DMS 273 treated with DMSO at 0.1 percent for 48 hours (cell line): ENCODE measurements at places on chromosomes 12 and 14.
A peak's percentile ranks its signal among the peaks of the same experiment; 100 is the strongest.

GRCh38 chr14:95047754-95048153 lies 109.6 kb downstream of the DICER1 start:
- no peak for DNase-seq

DNA sequence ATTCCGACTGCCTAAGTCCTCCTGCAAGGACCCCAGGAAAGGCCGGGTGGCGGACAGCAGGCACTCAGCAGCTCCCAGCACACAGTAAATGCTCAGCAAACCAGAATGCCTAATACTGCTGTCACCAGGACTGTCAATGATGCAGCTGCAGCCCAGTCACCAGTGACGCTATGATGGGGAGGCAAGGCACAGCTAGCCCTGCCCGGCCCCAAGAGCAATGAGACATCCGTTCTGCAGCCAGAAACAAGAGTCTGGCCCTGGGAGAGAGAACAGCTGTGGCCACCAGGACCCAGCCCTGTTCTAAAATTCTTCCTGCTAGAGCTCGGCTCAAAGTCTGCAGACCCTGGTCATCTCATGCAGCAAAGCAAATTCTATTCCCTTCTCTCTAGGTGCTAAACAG lies 69.8 kb downstream of the NCOR2 start:
- no peak for DNase-seq

DNA sequence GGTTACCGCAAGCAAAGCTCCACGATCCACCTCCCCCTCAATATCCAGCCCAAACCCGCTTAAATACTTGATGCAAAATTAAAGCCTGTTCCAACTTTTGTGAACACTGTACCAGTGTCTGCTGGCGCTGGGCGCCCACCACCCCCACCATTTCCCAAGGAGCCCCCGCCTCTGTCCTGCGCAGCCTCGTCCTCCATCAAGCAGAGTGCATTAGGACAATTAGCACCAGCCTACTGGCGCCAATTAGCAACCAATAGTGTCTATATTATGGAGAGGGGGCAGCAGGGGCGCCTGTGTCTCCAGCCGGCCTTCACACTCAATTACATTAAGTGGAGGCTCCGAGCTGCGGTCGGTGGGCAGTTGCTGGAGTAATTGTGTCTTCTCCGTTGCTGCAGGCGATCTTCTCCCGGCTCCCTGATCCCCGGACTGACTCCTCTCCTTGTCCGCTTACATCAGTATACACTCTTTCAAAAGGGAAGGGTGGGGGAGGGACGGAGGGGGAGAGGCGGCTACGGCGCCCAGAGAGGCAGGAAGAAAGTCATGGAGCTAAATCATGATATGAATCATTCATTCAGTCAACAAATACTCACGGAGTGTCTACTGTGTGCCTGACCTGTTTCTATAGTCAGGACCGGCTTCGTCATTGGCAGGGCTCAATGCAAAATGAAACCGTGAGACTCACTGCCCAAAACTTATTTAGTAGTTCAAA lies 707.3 kb downstream of the MED13L start:
- DNase-seq, result no peak

DNA sequence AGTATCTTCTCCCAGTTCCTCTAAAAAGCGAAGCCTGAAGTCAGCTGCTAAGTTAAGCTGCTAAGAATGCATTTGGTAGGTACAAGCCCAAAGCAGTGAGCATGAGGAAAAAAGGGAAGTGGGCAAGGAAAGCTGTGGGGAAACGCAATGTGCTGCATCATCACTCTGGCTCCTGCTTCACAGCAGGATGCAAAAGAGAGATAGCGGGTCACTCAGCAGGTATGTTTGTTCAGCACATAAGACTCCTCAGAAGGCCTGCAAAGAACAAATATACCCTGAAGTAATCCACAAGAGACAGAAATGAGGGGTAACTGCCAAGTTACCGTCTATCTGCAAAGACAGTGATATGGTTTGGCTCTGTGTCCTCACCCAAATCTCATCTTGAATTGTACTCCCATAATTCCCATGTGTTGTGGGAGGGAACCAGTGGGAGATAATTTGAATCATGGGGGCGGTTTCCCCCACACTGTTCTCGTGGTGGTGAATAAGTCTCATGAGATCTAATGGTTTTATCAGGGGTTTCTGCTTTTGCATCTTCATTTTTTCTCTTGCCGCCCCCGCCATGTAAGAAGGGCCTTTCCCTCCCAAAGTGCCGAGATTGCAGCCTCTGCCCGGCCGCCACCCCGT lies 127.4 kb upstream of the EGLN3 start:
- DNase-seq, result no peak

DNA sequence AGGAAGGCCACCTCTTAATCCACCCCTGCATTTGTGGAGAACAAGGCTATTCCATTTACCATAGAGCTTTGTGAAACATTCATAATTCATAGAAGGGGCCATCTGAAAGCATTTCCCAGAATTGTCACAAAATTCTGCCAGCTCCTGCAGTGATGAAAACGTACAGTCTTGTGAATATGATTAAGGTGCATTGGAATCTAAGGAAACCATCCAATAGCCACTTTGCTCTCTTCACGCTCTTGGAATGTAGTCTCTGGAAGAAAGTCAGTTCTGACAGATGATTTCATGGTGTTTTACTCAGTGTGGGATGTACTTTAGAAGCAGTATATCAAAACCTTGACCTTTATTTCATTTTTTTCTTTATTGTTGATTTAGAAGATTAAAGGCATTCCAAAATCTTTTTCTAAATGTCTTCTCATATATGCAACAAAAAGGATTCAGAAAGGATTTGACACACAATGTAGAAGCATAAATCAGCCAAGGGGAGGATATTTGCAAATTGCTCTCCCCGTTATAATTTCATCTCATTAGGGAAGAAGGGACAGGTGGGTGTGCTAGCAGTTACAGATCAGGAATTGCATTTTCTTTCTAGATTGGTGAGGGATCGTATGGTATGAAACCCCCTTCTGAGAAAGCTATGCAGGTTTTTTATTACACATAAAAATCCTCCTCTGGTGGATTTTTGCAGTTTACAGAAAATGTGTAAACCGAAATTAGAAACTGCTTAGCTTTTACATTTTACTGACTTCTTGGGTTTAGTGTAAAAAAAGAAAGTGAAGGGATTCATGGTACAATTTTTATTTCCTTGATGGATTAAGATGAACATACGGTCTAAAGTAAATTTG lies 390.2 kb downstream of the LRIG3 start:
- no peak for DNase-seq

- DNase-seq, result no peak
These were observed 67.9 kb downstream of the KCNK10 start for GRCh38 chr14:88255196-88255595.

DNA sequence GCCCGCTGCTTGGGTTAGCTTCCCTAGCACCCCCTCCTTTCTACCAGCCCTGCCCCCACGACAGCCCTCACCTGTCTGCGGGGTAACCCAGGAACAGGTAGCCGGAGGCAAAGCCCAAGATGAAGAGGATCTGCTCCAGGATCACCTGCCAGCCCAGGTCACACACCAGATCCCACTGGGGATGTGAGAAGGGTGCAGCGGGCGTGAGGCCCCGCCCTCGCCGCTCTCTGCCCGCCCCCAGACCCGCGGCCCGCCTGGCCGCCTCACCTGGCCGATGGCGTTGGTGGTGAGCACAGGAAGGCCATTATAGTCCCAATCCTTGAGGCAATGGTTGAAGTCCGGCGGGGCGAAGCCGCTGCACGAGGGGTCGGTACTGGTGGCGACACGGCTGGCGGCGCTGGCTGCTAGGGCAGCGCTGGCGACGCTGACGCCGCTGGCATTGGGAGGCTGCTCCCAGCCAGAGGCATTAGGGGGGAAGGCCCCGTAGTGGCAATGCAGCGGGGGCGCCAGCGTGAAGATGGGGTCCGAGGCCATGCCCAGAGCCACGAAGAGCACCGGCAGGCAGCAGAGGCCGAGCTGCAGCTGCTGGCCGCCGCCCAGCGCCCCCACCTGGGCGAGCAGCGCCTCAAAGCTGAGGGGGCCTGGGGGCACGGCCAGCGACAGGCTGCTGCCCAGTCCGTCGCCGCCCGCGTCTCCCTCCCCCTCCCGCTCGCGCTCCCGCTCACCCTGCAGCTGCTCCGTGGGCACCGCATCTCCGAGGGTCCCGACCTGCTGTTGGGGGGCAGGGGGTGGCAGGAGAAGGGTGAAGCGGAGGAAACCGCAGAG lies 794 bp downstream of the SLC22A17 start:
- DNase-seq, result no peak

GRCh38 chr14:94888121-94888520 lies 118.2 kb upstream of the GSC start:
- no peak for DNase-seq

- no peak for DNase-seq
These were observed 266.8 kb downstream of the ADAMTS20 start for GRCh38 chr12:43285159-43285598.

DNA sequence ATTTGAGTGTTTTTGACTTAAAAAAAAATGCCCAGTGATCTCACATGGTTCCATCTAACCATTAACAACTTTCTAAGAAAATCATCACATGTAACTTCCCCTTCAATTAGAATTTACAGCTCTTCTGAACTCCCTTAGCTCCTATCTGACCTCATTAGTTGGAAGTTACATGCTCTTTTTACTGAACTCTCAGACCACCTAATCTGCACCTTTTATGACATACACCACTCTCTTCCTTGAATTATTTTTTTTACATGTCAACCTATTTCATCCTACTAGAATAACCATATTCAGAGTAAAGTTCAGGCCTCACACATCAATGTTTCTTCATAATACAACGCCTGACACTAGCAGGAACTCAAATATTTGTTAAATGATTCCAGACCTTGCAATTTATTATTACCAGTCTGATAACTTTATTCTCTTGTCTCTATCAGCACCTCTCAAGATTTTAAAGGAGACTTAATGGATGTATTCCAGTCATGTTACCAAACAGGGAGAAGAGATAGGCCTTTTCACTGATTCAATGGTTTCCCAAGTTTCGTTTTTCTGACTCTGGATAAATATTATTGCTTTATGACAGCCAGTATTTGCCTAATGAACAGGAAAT lies 21.0 kb downstream of the EGLN3 start:
- DNase-seq, result no peak

DNA sequence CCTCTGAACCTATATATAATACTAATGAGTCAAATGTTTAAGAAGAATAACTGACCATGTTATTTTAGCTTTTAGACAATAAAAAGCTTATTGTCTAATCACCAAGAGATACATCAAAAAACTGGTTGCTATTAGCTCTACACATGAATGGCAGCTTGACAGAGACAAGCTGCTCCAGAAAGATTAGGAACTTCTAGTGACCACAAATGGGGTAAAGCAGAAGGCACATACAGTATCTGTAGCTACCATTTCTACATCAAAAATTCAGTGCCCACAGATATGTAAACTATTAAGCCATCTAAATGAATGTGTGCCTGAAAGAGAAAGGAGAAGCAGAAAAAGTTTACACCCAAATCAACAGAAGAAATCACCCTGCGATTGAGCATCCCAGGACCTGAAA lies 2.4 kb downstream of the AREL1 start:
- no peak for DNase-seq

DNA sequence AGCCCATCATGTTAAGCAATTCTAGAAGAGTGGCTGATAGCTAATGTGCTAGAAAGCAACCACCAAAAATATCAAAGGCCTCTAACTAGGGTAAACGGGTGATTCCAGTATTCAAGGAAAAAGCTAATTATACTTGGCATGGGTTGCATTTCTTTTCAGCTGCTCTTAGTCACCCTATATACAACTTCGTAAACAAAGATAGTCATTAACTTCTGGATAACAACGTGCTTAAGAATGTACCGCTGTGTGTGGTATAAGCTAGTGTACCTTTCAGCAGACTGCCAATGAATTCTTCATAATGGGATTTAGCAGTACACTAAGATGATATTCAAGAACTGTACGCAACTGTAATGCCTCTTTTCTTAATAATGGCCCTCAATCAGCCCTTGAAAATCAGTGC lies 42.2 kb upstream of the SLC6A13 start:
- DNase-seq, result no peak

- DNase-seq, result no peak
These were observed 275.4 kb downstream of the TRHDE start for GRCh38 chr12:72547573-72547972.

- DNase-seq, result peak; percentile 83
These were observed 53.3 kb upstream of the CDKN3 start for GRCh38 chr14:54343272-54344121.

- DNase-seq, result peak; percentile 52
These were observed 24.5 kb downstream of the ERG28 start for GRCh38 chr14:75636100-75636692.

GRCh38 chr14:72774141-72774540 lies 119.8 kb downstream of the DPF3 start:
- no peak for DNase-seq

GRCh38 chr12:105783983-105784947 lies 354.5 kb downstream of the NUAK1 start:
- DNase-seq, result no peak

- no peak for DNase-seq
These were observed 84.1 kb downstream of the IFNG start for GRCh38 chr12:68075416-68075815.

- DNase-seq, result no peak
These were observed 2.8 kb upstream of the MYL6 start for GRCh38 chr12:56155256-56155845.

DNA sequence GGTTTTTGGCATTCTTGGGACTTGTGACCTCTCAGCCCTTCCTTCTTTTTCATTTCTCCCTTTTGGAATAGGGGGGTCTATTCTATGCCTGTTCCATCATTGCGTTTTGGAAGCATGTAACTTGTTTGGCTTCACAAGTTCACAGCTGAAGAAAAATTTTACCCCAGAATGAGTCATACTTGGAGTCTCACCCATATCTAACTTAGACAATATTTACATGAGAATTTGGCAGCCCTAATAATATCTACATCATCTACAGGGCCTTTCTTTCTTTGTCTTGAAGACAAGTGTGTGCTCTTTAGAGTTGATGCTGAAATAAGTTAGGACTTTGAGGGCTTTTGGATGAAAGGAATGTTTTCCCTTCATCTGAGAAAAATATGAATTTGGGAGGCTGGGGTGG lies 1312.9 kb upstream of the FLRT2 start:
- DNase-seq, result no peak

DNA sequence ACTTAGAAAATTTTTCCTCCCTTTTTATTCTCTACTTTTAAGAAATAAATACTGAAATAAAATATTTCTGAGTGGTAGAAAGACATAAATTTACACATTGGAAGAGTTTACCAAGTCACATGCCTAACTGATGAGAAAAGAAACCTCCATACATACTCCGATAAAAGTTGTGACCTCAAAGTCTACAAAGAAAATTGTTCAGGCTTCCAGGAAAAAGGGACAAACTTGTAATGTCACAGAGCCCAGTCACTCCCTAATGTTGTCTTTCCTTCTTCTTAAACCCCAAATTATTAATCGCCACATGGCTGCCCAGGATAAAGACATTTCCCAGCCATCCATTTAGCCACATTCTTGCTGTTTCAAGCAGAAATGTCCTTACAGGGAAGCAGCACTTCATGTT lies 455.3 kb downstream of the MDGA2 start:
- no peak for DNase-seq

DNA sequence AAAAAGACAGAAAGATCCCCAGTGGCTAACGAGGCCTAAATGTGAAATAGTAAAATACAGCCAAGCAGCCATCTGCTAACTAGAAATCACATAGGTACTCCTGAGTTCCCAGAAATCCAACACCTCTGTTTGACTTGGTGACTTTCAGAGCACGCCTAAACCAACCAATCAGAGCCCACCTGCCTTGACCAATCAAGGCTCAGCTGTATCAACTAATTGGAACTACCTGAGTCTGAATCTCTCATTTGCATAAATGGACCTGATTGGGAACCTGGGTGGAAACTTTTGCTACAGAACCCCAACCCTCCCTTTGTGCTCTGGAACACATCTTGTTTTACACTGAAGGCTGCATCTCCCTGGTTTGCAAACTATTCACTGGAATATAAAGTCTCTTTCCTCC lies 5.1 kb upstream of the TCL1B start:
- DNase-seq, result no peak
